DND-41 (cell line): ENCODE measurements at places on chromosomes 1 and 21.

DNA sequence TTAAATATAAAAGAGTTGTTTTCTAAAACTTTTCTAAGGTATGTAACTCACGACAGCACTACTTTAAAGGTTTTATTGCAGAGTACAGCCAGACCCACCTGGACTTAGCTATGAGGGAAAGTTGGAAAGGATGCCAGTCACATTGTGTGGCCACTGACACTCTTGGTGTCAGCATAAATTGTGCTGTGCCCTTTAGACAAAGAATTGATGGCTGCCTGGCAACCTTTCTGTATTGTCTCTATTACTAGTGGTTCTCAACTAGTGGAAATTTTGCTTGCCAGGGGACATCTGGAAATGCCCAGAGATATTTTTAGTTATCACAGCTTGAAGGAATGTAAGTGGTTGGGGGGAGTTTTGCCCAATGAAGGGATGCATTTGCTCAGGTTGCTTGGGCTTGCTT is 117.5 kb upstream of the APP start:
- H3K4me1 ChIP-seq, result no peaks in the 10 kb centered on the region
- no peak overlapping the region for H3K4me3 ChIP-seq
- no peak for DNase-seq
- H3K27me3 ChIP-seq, result no peaks in the 10 kb centered on the region
- H3K36me3 ChIP-seq, result no peaks in the 10 kb centered on the region

DNA sequence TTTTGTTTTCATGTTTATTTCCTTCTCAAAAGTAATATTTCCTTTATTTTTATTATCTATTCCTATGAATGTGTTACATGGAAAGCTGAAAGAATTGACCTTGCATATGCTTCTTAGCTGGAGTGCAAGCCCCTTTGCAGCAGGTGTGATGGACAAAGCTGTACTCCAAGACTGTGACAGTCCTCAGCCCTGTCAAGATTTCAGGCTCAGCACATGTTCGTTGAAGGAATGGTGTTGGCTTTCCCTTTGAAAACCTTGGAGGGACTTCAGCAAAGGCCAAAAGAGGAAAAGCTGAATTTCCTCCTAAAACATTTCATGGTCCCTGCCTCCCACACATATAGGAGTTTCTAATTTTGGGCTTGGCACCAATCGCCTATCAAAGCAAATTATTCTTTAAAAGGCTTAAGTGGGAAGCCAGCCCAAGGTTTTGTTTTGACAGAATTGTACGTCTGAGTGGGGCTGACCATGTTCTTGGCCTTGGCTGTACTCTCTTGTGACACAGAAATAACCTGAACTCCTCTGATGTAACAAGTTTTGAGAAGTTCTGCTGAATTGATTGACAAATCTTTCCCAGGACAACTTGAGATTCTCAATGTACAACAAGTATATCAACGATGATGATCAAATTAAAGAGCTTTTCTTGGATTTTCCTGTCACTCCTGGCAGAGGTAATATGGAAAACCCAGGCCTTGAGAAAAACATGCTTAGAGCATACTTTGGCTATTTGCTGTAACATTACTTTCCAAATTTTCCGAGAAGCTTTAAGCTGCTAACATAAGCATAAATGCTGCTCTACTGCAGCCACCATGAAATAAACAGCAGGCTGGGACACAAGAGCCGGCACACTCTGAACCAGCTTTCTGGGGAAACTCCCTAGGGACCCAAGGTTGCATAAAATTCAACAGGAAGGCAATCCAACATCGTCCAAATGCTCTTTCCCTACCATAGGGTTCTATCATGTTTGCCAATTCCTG is 135.7 kb upstream of the ZNF648 start:
- no peak overlapping the region for H3K27ac ChIP-seq
- H3K36me3 ChIP-seq, result no peaks in the 10 kb centered on the region
- H3K4me3 ChIP-seq, result no peak overlapping the region
- H3K27me3 ChIP-seq, result no peaks in the 10 kb centered on the region
- H3K4me1 ChIP-seq, result no peaks in the 10 kb centered on the region

- no peak for DNase-seq
- H3K4me1 ChIP-seq, result no peaks in the 10 kb centered on the region
- H3K4me3 ChIP-seq, result no peak overlapping the region
- no peak overlapping the region for H3K27ac ChIP-seq
These were observed 51.1 kb downstream of the KCNH1 start for GRCh38 chr1:211082824-211083223.

- DNase-seq, result peak; percentile 80
- H3K27me3 ChIP-seq, result no peaks in the 10 kb centered on the region
- H3K27ac ChIP-seq, result no peak overlapping the region
- no peak overlapping the region for H3K4me3 ChIP-seq
- peaks cover 66% of the 10 kb centered on the region for H3K36me3 ChIP-seq
These were observed 36.5 kb upstream of the TRAPPC10 start for GRCh38 chr21:43975469-43976098.

GRCh38 chr21:38661197-38661871 is 144.4 kb upstream of the ETS2 start:
- H3K4me3 ChIP-seq, result no peak overlapping the region
- H3K27ac ChIP-seq, result no peak overlapping the region
- DNase-seq, result no peak
- peaks cover 29% of the 10 kb centered on the region for H3K27me3 ChIP-seq

- H3K36me3 ChIP-seq, result no peaks in the 10 kb centered on the region
- H3K27ac ChIP-seq, result no peak within 1 kb of the TSS
- H3K4me3 ChIP-seq, result no peak within 1 kb of the TSS
- no peaks in the 10 kb centered on the region for H3K4me1 ChIP-seq
- DNase-seq, result no peak
These were observed at the start of gene COL18A1 for GRCh38 chr21:45404730-45405270. Gene COL18A1, plus strand, starts transcription at chr21:45405165. Its CDS starts 66 bp downstream, at chr21:45405231.

DNA sequence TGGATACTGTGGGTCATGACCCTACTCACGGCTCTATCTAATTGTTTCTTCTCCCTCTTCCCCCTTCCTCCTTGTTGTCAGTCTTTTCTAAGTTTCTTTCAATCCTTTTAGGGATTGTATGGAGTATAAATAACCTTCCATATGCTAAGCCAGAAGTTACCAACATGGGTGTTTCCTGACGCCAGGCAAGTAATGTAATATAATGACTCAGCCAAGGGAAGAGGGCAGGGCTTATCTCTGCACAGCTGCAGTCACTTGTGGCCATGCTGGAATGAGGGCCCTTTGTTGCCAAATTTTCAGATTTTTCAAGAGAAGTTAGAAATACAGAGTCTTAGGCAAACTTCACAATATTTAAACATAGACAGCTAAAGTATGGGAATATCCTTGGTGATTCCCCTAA is 194.6 kb downstream of the ST6GALNAC3 start:
- no peaks in the 10 kb centered on the region for H3K27me3 ChIP-seq
- H3K36me3 ChIP-seq, result no peaks in the 10 kb centered on the region
- no peak overlapping the region for H3K4me3 ChIP-seq
- no peak overlapping the region for H3K27ac ChIP-seq

DNA sequence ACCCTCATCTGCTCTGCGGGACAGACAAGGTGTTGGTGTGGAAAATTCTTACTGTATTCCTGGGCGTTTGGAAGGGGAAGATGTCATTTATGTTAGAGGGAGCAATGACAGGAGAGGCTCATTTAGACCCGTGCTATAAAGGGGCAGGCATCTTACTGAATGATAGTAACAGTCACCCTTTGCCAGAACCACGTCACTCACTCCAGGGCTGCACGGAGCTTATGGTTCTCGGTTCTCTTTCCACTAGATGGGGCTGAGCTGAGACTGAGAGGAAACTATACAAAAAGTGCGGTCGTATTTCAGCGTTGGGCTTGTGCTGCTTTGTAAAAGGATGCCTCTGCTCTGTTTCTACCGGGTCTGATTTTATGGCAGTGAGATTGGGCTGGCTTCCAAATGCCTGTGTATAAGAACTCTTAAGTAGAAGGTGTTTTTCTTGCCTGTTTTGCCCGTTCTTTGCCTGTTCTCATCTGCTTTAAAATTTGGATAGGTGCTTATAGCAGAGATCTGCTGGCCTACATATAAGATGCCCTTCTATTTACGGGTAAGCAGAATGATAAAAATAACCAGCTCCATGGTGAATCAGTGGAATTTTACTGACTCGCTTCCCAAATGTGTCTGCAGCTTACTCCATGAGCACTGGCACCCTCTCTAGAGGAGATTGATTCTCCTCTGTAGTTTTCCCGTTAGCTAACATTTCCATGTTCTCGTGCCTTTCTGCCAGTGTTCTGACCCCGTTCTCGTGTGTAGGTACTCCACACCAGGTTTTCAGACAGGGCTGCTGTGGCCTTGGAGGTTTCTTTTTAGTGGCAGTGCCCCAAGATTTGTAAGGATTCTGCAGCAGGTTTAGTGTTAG is 55.9 kb downstream of the MRPS6 start:
- DNase-seq, result peak; percentile 43
- peaks cover 84% of the 10 kb centered on the region for H3K36me3 ChIP-seq
- H3K4me3 ChIP-seq, result no peak overlapping the region
- H3K4me1 ChIP-seq, result peaks cover 23% of the 10 kb centered on the region
- peak overlapping the region; percentile 48; the same call in 1 of the 2 replicates for H3K27ac ChIP-seq
- H3K27me3 ChIP-seq, result no peaks in the 10 kb centered on the region

GRCh38 chr1:50112193-50112592 is 3.5 kb downstream of the ELAVL4 start:
- peaks cover 3% of the 10 kb centered on the region; the same call in 1 of the 2 replicates for H3K4me1 ChIP-seq
- DNase-seq, result no peak
- no peaks in the 10 kb centered on the region for H3K36me3 ChIP-seq
- peaks cover 55% of the 10 kb centered on the region for H3K27me3 ChIP-seq
- no peak overlapping the region for H3K27ac ChIP-seq

GRCh38 chr1:231807541-231807940 is 181.0 kb downstream of the DISC1 start:
- H3K27me3 ChIP-seq, result no peaks in the 10 kb centered on the region
- H3K4me1 ChIP-seq, result no peaks in the 10 kb centered on the region; the same call in 1 of the 2 replicates
- H3K36me3 ChIP-seq, result no peaks in the 10 kb centered on the region
- no peak for DNase-seq
- H3K4me3 ChIP-seq, result no peak overlapping the region

GRCh38 chr1:149997585-149998262 is 12.8 kb downstream of the OTUD7B start:
- H3K36me3 ChIP-seq, result no peaks in the 10 kb centered on the region
- no peak overlapping the region for H3K4me3 ChIP-seq
- H3K27me3 ChIP-seq, result no peaks in the 10 kb centered on the region
- no peaks in the 10 kb centered on the region for H3K4me1 ChIP-seq
- no peak for DNase-seq

GRCh38 chr1:63325279-63325985 is 3.1 kb downstream of the FOXD3 start:
- no peak overlapping the region for H3K27ac ChIP-seq
- no peak overlapping the region for H3K4me3 ChIP-seq
- no peaks in the 10 kb centered on the region for H3K4me1 ChIP-seq

DNA sequence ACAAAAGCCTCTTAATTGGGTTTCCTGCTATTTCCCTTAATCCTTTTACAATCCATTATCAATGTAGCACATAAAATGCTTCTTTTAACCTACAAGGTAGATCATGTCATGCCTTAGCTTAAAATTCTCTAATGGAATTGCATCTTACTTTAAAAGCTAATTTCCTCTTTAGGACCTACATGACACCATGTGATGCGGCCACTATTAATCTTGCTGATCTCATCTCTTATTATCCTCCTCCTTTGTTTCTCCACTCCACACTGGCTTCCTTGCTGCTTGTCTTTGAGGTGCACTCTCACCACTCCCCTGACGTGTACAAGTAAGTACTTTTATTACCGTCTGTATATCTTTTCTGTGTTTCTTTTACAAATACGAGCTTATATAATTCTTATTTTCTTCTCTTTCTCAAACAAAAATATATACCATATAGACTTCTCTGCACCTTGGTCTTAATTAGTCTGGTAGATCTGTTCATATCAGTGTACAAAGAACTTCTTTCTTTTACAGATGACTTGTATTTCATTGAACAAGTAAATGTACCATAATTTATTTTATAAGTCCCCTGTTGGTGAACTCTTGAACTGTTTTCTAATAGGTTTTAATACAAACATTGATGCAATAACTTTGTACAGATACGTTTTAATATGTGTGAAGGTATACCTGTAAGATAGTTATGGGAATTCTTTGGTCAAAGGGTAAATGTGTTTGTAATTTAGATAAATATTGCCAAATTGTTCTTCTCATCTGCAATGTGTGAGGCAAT is 28.2 kb downstream of the GPR88 start:
- DNase-seq, result no peak
- H3K27ac ChIP-seq, result no peak overlapping the region
- no peaks in the 10 kb centered on the region for H3K27me3 ChIP-seq

- H3K27me3 ChIP-seq, result no peaks in the 10 kb centered on the region
- H3K4me3 ChIP-seq, result no peak overlapping the region
- H3K4me1 ChIP-seq, result no peaks in the 10 kb centered on the region
- DNase-seq, result no peak
These were observed 49.7 kb upstream of the HSD17B7 start for GRCh38 chr1:162740755-162741154.

GRCh38 chr1:157566484-157567300 is 14.4 kb upstream of the FCRL5 start:
- peaks cover 16% of the 10 kb centered on the region for H3K27me3 ChIP-seq
- no peak for DNase-seq
- H3K27ac ChIP-seq, result no peak overlapping the region
- H3K36me3 ChIP-seq, result no peaks in the 10 kb centered on the region

GRCh38 chr1:205588636-205589035 is 43.2 kb downstream of the ELK4 start:
- H3K27me3 ChIP-seq, result no peaks in the 10 kb centered on the region
- H3K36me3 ChIP-seq, result no peaks in the 10 kb centered on the region
- no peak for DNase-seq
- peaks cover 31% of the 10 kb centered on the region for H3K4me1 ChIP-seq

DNA sequence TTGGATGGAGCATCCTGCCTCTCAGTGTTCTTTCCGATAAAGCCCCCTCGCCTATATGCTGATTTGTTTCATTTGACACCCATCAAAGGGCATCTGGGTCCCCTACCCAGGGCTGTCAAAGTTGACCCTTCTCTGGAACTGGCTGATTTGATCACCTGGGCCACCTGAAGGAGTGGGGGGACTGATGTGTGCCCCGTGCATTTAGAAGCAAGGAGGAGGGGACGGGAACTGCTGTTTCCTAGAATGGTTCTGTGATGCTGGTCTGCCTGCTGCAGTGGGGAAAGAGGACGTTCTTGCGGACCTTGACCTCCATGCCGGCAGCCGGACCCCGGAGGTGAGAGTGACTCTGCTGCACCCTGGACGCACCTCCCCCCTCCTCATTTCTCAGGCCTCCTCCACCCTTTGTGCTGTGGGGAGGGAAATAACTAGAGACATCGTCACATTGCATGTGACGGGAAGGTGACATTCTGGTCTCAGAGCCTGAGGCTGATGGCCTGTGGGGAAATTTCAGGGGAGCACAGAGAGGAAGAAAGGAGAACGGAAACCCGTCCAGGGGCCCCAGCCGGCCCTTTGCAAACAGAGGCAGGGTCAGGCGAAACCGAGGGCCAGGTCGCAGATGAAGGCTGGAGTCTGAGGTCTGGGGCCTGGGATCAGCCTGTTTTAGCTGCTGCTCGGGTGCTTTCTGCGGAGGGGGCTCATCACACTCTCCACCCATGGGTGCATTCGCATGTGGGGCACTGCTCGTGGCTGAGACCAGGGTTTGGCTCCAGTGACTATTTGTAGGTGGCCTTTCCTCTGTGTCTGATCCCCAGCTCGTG is 25.7 kb downstream of the CRYAA start:
- no peaks in the 10 kb centered on the region for H3K4me1 ChIP-seq
- H3K36me3 ChIP-seq, result no peaks in the 10 kb centered on the region
- no peak for DNase-seq

GRCh38 chr1:214086945-214087344 is 99.2 kb downstream of the PROX1 start:
- H3K4me3 ChIP-seq, result no peak overlapping the region
- DNase-seq, result no peak
- no peaks in the 10 kb centered on the region for H3K27me3 ChIP-seq
